Renal cortex interstitium (tissue), 15 donors: ENCODE measurements at places on chromosomes 7 and 10. TPM values are rescaled to one million over a fixed set of nuclear protein-coding genes. Genes with fewer than 3 reads are reported as not detected.
A peak's percentile ranks its signal among the peaks of the same experiment; 100 is the strongest.

GRCh38 chr7:84970670-84971069 lies 216.2 kb downstream of the SEMA3D start:
- DNase-seq = no peak

- DNase-seq = no peak
Measured at GRCh38 chr10:95404864-95405263, 114.1 kb upstream of the PDLIM1 start.

Gene ZCCHC24
- polyA plus RNA-seq = 20.9 TPM

GRCh38 chr7:128361411-128362379 lies at the start of gene PRRT4:
PRRT4 (minus strand) TSS chr7:128361690.
- DNase-seq = no peak

GRCh38 chr7:154640266-154640865 lies 362.6 kb downstream of the PAXIP1 start:
- DNase-seq = no peak

DNA sequence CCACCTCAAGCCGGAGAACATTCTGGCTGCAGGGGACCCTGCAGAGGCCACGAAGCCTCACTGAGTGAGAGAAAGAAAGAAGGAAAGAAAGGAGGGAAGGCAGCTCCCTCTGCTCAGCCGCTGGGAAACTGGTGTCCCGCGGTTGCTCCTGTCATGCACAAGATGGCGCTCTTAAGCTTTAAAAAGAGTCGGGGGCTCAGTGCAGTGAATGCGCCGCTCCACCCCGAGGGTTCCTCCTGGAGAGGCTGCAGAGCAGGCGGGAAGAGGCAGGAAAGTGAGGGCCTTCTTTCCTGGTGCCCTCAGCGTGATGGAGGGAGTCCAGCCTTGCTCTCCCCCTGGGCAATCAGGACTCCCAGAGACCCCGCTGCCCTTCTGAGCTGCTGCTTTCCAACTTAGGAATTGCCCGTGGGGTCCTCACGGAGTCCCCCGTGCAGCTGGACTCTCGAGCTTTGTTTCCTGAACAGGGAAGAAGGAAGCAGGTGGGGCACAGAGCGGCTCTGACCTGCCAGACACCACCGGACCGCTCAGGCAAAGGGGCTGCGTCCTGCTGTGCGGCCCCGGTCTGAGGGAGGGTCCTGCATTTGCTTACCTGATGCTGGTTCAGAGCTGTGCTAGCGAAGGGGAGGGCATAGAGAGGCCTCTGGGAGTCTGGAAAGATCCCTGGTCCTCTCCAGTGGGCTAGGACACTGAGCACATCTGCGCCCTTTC lies 141.9 kb upstream of the MKI67 start:
- DNase-seq = peak; percentile 46

DNA sequence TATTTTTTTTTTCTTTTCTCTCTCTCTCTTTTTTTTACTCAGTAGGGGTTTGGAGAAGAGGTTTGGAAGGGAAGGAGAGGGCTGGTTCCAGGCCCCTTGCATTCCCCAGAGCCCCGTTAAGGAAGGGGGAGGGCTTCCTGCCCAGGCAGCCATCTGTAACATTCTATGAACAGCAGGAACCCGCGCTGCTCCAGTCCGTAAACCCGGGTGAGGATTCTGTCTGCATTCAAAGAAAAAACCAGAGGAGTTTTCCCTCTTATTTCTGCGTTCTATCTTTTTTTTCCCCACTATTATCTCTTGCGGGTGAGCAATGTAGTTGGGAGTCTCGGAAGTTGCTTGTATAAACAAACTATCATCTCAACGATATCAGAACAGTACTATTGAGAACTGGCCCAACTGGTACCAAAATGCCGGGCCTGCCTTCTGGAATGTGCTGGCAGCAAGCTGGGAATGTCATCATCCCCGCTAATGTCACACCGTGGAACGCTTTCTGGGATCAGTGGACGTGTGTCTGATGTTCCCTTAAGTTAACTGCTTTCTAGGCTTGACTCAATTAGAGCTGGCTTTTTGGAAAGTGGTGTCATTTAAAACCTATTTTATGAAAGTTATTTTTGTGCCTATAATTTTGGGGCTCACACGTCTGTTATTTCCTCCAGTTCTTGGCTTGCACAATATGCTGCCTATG lies 153.1 kb upstream of the MEOX2 start:
- peak; percentile 37 for DNase-seq

Gene CHAT
- polyA plus RNA-seq = not detected

- DNase-seq = no peak
Measured at GRCh38 chr10:51005551-51005950, 68.7 kb upstream of the PRKG1 start.

Gene CPA4
- polyA plus RNA-seq = 0.14 TPM

GRCh38 chr7:1236831-1237701 lies 4.4 kb downstream of the UNCX start:
- no peak for DNase-seq

- DNase-seq = no peak
Measured at GRCh38 chr10:18423058-18423637, 228.2 kb downstream of the NSUN6 start.

GRCh38 chr7:876972-877311 lies 588 bp downstream of the GET4 start:
- DNase-seq = no peak

- no peak for DNase-seq
Measured at GRCh38 chr10:77081481-77081891, 556.1 kb downstream of the KCNMA1 start.

- no peak for DNase-seq
Measured at GRCh38 chr7:79806161-79806734, 328.4 kb upstream of the GNAI1 start.

DNA sequence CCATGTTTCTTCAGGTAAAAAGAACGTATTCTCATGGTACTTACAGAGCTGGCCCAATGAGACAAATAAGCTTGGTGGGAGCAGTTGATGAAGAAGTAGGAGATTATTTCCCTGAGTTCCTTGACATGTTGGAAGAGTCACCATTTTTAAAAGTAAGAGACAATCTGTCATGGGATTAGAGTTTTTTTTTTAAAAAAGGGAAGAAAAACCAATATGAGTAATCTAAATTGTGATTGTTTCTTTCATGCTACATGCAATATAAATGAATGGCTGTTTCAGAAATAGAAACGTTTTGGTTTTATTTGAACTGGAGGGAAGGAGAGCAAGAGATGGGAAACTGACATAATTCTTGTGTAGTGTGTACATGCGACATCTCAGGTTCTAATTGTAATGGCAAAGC lies 32.8 kb downstream of the TMEM60 start:
- DNase-seq = no peak

DNA sequence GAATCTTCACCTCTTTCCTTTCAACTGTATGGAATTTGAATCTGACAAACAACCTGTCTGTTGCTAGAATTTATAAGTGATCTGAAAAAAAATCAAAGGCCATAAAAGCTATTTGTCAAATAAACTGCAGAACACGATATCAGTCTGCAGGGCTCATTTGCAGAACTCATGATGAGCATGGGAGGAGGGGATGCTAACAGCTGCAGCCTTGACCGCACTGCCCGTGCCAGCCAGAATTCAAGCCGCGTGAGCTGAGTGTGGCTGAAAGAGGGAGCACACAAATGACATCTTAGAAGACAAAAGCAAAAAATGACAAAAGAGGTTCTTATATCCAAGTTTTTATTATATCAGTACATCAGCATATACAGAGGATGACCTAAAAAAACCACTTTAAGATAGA lies 15.7 kb downstream of the LRRTM3 start:
- DNase-seq = no peak

- DNase-seq = no peak
Measured at GRCh38 chr10:131746241-131746711, 154.5 kb upstream of the PPP2R2D start.

Gene CCL24
- not detected for polyA plus RNA-seq

DNA sequence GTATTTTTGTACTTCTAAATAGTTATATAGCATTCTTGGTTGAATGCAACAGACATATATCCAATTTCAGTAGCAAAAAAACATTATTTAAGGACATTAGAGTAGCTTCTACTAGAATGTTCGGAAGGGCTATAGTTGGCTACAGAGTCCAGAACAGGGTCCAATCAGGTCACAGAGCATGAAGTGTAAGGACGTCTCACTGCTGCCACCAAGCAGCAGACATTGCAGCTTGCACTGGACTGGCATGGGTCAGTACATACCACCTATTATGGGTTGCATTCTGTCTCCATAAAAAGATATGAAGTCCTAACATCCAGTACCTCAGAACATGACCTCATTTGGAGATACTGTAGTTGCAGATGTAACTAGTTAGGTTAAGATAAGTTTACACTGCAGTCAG lies 87.3 kb downstream of the LHFPL3 start:
- DNase-seq = no peak

DNA sequence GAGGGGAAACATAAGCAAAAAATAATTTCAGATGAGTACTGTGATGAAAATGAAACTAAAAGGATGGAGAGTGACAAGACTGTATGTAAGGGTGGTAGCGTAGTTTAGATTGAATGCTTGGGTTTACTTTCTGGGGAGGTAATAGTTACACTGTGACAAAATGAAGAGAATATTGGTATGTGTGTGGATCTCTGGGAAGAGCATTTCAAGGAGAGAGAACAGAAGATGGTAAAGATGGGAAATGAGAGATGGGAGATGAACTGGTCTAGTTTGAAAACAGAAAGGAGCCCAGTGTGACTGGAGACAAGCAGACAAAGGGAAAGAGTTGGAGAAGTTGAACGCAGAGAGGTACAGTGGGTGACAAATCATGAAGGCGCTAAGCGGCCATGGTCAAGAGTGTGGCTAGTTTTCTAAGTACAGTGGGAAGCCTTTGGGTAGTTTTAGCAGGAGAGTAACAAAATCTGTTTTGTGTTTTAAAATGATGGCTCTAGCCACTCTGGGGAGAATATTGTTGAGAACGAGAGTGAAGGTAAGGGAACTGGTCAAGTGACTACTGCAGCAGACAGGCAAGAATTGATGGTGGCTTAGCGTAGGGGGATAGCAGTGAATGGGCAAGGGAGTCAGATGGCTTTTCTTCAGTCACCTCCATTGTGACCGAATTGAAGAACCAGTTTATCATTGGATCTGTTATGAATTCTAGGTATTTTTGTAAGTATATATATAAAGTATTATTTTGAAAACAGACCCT lies 22.6 kb downstream of the PALS2 start:
- DNase-seq = no peak

Gene GDF2
- polyA plus RNA-seq = not detected

GRCh38 chr7:92722541-92722940 lies 113.8 kb downstream of the CDK6 start:
- no peak for DNase-seq

- no peak for DNase-seq
Measured at GRCh38 chr10:111784946-111785465, 398.6 kb downstream of the GPAM start.

Gene KIF20B
- polyA plus RNA-seq = 14.4 TPM

GRCh38 chr10:78290131-78290750 lies 256.6 kb downstream of the RPS24 start:
- no peak for DNase-seq

DNA sequence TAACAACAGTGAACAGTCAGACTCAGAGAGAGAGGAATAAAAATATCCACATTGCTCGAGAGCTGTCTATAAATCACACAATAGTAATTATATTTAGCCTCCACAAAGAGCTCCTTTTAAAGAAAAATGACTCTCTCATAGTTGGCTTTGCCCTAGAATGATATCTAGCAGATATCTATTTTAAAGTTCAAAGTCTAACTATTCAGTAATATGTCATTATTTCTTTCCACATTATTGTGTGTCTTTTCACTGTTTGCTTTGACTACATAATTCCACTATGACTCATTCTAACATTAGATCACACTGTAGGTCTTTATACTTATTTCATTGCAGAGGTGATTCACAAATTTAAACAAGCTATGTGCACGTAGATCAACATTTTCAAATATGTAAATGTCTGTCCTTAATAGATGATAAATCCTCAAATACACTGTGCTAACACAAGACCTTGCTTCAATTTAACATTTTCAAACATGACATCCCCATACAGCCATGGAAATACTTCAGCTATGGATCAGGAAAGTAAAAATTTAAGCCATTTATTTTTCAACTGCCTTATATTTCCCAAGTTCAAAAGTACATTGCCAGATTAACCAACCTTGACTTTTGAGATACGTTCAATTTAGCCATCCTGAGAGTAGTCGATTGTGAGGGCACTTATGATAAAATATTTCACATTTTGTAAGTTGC lies 99.9 kb upstream of the AKR1E2 start:
- DNase-seq = no peak

- DNase-seq = no peak
Measured at GRCh38 chr7:99457650-99458493, 8.1 kb downstream of the ATP5MF start.

DNA sequence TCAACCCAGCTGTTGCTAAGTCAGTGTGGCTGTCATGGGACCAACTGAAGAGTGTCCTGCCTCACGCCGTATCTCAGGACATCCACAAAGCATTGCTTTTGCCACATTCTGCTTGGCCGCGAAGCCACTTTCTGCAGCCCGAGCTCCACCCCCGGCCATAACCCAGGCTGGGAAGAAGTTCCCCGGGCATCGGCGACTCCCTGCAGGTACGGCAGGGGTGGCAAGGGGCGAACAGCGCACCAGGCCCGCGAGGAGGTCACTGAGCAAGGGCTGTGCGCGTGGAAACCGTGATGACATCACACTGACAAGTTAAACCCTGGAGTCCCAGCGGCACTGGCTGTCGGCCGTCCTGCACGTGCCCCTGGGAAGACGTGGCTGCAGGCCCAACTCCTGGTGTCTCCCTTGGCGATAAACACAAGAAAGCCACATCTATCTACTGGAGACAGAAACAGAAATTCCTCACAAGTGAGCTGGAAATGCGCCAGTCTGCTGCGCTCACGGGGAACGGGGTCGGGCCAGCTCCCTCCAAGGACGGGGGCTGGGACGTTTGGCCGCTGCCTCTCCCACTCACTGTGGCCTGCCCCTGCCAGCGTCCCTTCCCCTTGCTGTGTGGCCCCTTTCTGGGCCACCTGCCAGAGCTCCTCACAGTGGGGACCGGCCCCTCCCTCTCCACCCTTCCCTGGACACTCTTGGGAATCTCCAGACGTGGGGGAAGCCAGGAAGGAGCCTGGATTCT lies 326.3 kb downstream of the DNAJB6 start:
- peak; percentile 43 for DNase-seq

Gene TMEM130
- polyA plus RNA-seq = 5.0 TPM

DNA sequence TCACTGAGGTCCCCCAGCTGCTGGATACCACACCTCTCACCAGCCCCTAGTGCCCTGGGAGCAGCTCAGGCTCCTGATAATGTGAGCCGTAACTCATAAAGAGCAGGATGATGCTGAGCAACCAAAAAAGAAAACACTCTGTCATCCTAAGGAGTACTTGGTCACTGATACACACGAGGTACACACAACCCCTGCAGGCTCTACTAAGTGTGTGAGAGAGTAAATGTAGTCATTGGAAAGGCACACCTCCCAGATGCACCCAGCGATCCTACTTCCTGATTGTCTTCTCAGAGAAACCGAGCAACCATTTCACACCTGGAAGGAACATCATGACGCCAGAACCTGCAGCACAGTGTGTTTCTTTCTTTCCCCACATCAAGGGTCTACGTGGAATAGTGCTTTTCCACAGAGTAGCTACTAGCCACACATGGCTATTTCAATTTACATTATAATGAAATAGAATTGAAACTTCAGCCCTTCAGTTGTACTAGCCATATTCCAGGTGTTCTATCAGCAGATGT lies 34.2 kb downstream of the FIGNL1 start:
- DNase-seq = no peak
